ENCODE measurements at places on chromosomes 5 and 9. TPM values are rescaled to one million over a fixed set of nuclear protein-coding genes. Genes with fewer than 3 reads are reported as not detected.

- no peak for DNase-seq
Observed at GRCh38 chr5:66862020-66862419, 265.8 kb downstream of the MAST4 start.

DNA sequence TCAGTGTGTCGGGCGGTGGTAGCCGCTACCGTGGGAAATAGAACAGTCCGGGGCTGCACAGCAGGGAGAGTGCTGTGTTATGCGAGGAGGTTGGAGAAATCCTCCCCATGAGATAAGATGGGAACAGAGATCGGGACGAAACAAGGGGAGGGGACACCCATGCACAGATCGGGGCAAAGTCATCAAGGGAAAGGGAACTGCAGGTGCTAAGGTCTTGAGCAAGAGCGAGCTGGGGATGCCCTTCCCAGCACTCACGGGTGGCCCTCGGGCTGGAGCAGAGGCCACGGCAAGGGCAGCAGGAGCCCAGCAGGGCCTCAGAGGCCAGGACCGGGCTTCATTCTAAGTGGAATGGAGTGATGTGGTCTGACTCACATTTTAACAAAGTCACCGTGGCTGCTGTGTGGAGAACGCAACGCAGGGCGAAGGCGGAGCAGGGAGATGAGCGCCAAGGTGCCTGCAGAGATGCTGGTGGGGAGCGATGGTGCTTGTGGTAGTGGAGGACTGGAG lies 7.7 kb downstream of the IL13 start:
- DNase-seq = no peak

GRCh38 chr5:61654876-61655275 lies 322.8 kb downstream of the ZSWIM6 start:
- no peak for DNase-seq

DNA sequence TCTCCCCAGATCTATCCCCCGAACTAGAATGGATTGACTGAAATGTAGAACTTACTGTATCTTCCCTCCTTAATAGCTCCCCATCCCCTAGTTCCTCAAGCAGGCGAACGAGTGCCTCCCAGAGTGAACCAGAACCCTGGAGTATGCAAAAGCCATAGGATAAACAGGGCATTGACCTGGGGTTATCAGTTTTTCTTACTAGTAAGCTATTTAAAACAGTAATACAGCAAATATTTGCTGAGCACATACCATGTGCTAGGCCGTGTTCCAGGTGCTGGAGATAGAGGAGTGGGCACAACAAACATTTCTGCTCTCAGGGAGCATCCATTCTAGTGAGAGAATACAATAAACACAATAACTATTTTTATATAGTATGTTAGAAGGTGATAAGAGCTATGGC lies 1.8 kb downstream of the SKP2 start:
- DNase-seq = no peak

GRCh38 chr5:138336952-138337684 lies 948 bp upstream of the FAM53C start:
- peak; percentile 93 for DNase-seq

DNA sequence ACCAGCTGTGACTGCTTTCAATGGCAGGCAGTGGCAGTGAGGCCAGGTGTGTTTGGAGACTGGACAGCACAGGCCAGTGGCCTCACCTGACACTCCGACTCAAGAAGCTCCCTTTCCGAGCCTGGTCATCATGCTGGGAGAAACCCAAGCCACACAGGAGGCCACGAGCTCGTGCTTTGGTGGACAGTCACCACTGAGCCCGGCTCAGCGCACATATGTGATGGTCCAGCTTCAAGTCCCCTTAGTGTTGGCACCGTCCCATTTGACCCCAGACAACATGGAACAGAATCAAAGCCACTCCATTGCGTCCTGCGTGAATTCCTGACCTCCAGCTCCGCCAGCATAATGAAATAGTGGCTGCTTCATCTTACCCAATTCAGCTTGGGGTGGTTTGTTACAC lies 64.0 kb upstream of the PPP1R26 start:
- DNase-seq = no peak

GRCh38 chr5:40986666-40987065 lies 77.4 kb downstream of the C7 start:
- DNase-seq = no peak

GRCh38 chr5:36943584-36943983 lies 67.0 kb downstream of the NIPBL start:
- no peak for DNase-seq

GRCh38 chr5:52802974-52803336 lies 15.2 kb downstream of the ITGA1 start:
- DNase-seq = no peak

- no peak for DNase-seq
Observed at GRCh38 chr5:178323961-178324360, 91.4 kb upstream of the PHYKPL start.

DNA sequence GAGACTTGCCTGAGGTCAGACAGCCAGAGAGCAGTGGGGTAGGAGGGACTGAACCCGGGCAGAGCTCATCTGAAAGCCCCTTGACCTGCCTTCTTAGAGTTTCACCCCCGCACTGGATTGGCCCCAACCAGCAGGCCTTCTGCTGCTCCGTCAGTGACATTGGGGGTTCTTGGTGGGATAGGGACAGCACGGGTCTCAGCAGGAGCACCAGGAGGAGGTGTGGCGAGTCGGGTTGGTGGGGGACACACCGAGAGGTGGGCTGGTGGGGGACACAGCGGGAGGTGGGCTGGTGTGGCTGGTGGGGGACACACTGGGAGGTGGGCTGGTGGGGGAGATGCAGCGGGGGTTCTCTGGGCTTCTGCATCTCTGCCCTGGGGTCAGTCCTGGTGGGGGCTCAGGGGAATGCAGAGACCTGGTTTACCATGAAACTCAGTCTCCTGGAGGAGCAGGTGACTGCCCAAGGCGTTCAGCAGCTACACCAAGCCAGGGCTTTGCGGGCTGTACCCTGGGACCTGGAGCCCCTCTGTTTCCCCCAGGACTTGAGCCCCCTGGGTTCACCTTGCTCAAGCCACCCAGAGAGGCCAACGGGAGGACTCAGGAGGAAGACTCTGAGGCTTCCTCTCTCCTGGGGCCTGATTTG lies 28.1 kb upstream of the RNU6ATAC start:
- peak; percentile 46 for DNase-seq

GRCh38 chr9:27478322-27478721 lies 45.8 kb upstream of the IFNK start:
- DNase-seq = no peak

DNA sequence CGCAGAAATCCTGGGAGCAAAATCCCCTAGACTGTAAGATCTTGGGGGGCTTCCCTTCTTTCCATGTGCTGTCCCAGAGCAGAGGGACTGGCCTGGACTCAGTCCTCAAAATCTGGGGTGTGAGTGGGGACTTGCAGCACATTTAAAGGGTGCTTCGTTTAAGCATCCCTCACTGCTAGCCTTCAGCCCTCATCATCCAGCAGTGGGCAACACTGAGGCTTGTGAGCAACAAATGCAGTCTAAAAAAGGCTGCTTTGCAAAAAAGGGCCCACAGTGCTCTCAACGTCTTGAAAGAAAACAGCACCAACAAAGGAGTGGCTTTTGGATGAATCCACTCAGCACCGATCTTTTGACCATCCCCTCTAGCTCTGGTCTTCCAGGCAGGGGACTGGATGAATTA lies 128.3 kb upstream of the TBC1D2 start:
- DNase-seq = no peak

GRCh38 chr5:180343110-180343830 lies 9.9 kb downstream of the GFPT2 start:
- no peak for DNase-seq

DNA sequence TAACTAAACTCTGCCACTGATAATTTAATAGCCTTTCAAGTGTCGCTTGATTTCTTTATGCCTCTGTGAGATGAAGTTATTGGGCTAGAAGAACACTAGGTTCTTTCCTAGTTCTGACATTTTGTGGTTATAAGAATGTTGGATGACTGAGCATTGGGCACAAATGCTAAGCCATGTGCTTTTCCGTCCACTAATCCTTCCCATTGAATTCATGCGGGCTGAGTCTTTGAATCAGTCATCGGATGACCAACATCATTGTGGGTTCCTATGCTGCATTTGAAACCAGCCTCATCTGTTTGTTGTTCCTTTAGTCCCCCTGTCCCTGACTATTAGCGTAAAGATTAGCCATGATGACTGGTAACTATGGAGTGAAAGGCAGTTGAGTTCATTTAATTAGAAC lies 58.5 kb downstream of the ALDH1A1 start:
- DNase-seq = no peak

GRCh38 chr9:69818750-69819345 lies 1.8 kb upstream of the CFAP95 start:
- DNase-seq = no peak

- DNase-seq = no peak
Observed at GRCh38 chr9:115198001-115198400, 80.0 kb upstream of the TNC start.

DNA sequence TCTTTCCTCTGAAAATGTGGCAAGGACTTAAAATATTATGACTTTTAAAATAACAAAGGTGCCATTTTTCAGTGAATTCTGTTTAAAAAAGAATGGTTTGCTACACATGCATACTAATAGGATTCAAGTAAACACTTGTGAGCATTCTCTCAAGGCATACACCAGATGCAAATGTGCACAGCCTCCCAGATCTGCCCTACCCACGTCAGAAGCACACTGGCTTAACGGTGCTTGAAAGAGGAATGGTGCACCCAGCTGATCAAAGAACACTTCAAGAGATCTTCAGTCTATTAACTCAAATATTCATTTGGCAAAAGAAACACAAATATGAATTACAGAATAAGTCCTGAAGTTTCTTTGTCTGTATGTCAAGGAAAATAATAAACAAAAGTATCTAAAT lies 15.8 kb downstream of the GABRB2 start:
- DNase-seq = no peak

- DNase-seq = no peak
Observed at GRCh38 chr5:74316064-74316603, 324.4 kb downstream of the ENC1 start.

DNA sequence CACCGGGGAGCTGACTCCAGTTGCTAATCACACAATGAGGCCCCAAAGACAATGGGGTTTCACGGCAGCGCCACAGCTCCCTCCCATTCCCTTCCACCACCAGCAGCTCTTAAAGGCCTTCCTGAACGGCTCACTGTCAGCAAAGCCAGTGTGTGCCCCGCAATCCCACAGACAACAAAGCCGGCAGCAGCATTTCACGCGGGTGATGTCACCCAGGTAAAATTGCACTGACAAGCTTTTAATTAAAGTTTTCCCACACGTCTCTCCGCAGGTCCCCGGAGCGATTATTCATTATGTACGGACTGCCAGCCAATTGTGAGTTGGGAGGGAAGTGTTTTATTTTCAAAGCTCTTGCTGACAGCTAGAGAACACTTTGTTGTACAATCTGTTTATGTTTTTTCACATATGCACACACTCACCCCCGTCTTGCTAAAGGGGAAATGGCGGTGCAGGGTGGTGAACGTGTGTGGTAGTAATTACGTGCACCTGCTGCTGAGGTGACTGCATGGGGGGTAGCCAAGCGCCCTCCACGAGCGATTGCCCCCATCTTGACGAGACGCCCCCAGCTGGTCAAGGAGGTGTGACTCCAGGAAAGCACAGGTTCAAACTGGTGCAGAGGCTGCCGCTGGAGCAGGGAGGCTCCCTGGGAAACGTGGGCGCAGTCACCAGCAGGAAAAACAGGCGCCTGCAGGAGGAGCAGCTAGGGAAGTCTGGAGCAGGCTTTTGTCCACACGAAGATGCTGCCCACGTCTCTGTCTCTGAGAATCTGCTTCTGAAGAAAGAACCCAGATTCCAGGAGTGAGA lies 65.0 kb downstream of the IRX2 start:
- peak; percentile 76 for DNase-seq

DNA sequence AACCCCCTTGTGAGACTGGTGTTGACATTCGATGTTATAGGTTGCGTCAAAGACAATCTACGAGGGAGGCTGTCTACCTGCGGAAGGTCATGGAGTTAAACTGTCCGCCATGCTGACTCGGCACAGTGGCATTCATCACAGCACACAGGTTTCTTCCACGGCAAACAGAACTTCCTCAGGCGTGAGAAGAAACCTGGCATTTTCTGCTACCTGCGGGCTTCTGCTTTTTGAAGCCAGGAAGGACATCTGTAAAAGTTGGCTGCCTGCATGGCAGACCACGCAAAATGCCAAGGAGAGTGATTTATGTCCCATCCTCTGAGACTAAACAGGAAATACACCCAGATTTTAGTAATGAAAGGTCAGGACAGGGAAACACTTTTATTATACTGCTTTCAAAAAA lies 809.8 kb upstream of the NUDT12 start:
- no peak for DNase-seq

DNA sequence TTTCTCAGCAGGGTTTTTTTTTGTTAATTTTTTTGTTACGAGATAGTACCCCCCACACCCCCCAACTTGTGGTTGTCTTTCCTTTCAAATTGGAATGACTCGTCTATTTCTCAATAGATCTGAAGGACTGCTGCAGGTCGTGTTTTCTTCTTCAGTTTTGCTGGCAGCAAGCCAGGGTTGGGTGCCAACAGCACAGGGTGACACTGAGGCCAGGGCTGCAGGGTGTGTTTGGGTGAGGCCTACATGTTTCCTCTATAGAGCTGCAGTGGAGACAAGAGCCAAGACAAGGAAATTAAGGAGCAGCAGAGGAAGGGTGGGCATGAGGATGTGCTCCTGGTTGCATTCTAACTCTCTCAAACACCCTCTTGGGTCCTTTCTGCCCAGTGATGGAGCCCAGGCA lies 52.2 kb downstream of the NXNL2 start:
- DNase-seq = no peak

GRCh38 chr9:38086496-38086895 lies 17.5 kb upstream of the SHB start:
- DNase-seq = no peak

DNA sequence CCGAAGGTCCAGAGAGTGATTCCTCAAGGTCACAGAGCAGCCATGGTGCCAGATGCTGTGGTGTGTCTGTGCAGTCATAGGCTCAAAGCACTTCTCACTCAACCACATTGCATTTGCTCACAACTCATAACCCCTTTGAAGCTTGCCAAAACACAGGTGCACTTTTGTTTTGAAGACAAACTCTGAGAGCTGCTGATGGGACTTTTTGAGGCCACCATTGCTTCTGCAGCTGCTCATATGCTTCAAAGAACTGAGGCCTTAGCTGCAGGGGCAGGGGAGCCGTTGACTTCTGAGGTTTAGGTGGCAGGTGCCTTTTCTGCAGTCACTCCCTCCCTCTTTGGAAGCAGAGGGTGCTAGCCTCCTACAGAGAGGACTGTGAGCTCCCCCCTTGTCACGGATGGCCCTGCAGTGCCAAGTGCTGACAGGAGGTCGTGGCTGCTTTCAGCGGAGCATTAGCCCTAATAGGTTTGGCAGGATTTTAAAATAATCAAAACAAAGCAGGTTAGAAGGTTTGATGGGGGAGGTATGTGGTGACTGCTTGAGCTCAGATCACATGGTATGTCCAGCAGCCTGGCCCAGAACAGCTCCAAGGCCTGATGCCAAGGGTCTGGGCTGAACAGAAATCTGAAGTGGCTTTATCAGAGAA lies 232.1 kb downstream of the MAN2A1 start:
- no peak for DNase-seq

GRCh38 chr5:178560911-178561310 lies 29.3 kb downstream of the COL23A1 start:
- DNase-seq = no peak

The SPOCK1 gene
- total RNA-seq = 3.9 TPM

The PPP3R2 gene
- not detected for total RNA-seq

The ACER2 gene
- 18.8 TPM for total RNA-seq

The PHF24 gene
- total RNA-seq = 0.26 TPM

The CCL27 gene
- total RNA-seq = 256 TPM

The PFDN1 gene
- 74.5 TPM for total RNA-seq

The IL11RA gene
- total RNA-seq = 38.2 TPM

The CERCAM gene
- total RNA-seq = 26.2 TPM

The PAEP gene
- total RNA-seq = not detected

The SLC36A3 gene
- total RNA-seq = not detected

The PKD2L2 gene
- total RNA-seq = not detected

The WHRN gene
- 7.7 TPM for total RNA-seq

The SHROOM1 gene
- 2.8 TPM for total RNA-seq

The ACSL6 gene
- total RNA-seq = not detected
